GM12892 (cell line): ENCODE measurements at places on chromosomes 4 and X.

DNA sequence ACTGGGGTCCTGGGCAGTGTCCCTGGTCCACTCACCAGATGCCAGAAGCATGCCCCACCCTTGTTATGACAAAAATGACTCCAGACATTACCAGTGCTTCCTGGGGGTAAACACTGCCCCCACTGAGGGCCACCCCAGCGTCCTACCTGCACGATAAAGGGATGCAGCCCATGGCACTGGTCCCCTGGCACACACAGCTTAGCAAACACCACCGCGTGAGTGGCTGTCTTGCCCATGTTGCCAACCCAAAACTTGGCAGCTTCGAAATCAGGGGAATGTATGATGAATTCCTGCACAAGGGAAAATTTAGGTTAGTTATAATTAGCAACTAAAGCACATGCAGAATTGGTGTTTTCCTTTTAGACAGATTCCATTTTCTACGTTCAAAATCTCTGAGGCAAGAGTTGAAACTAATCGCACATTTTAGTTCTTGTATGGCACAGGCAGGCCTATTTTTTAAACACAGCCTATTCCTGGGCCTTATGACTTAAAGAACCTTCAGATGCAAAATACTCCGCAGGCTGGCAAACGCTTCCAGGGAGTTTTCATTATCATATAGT lies 30.4 kb downstream of the ACOX3 start:
- no peak for DNase-seq

- no peak for DNase-seq
These were observed 1056.0 kb upstream of the SLIT2 start for GRCh38 chr4:19195696-19196095.

DNA sequence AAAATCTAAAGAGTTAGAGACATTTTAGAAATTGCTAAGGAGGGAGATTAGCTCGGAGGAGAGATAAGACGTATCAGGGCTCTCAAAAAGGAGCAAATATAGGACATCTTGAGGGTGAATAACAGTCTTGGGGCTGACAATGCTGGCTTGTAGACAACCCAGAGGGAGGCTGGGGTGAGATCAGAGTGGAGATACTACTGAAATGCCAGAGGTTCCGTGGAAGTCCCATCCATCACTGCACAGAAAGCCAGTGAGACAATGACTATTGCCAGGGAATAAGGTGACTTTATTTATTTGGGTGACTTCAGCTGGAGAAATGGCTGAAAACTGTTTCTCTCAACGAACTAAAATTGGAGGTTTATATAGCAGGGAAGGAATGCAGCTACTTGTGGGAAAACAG lies 838.1 kb upstream of the AGA start:
- no peak for DNase-seq

- no peak for DNase-seq
These were observed 39.4 kb downstream of the ARFIP1 start for GRCh38 chr4:152819026-152819645.

GRCh38 chrX:84441143-84441542 lies 61.1 kb downstream of the HDX start:
- no peak for DNase-seq

GRCh38 chr4:8082517-8083055 lies 76.0 kb downstream of the ABLIM2 start:
- DNase-seq: no peak

- DNase-seq: no peak
These were observed 471.2 kb downstream of the IQCM start for GRCh38 chr4:149344436-149344835.

DNA sequence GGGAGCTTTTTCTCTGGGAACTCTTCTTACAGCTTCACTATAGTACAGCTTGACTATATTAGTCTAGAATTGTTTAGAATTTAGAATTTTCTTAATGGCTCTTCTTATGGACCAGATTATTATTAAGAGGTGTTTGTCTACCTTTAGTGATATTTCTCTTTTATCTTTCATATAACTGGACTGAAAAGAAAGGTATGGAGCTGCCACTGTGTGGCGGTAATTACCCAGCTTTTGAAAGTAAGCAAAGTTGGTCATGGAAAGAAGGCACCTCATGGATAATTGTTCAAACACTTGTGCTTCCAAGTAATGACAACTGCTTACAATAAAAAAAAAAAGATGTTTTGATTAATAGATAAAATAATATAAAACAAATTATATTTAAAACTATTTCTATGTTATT lies 1112.5 kb downstream of the TECRL start:
- no peak for DNase-seq

- DNase-seq: no peak
These were observed 102.6 kb upstream of the PRKX start for GRCh38 chrX:3815896-3816664.

- DNase-seq: no peak
These were observed 422.6 kb upstream of the DIPK2B start for GRCh38 chrX:45623266-45623665.

DNA sequence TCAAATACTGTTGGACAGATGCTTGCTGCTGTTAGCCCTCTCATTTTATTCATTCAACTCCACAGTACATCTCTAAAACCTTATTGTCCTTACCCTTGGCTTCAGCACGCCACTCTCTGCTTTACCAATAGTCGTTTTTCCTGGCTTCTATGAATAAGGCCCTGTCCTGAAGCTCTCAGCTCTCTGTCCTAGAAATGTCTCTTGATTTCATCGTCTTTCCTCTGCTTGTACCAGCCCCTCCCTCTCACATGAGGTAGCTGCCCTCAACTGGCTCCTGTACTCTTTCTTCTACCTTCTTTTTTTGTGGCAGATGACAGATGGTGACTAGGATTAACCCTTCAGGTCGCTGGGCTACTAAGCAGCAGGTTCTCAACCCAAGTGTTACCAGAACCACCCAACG lies 11.4 kb downstream of the ADGRA3 start:
- DNase-seq: no peak

DNA sequence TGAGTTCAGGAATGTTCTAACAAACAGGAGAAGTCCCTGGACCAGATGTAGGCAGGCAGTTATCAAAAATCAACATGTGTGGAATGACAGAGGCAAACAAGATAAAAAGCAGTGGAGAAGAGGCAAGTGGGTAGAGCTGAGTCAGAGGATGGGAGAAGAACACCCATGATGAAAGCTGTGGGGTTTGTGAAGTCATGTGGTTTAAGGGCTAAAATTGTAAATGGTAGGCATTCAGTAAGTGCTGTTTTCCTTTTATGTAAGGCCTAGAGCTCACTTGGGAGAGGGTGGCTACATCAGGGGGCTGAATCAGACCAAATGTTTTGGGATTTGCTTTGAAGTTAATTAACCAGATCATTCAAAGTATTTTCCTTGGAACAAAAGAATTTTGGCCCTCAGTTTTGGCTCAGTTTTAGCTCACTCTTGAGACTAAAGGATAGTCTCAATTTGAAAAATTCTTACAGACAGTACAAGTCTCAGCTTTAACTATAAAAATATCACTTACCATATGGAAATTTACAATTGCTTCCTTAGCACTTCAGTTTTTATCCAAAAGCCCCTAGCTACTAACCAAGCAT lies 114.5 kb upstream of the PCDH7 start:
- no peak for DNase-seq

- no peak for DNase-seq
These were observed 3.8 kb upstream of the RPS6KA3 start for GRCh38 chrX:20270562-20270890.

- DNase-seq: no peak
These were observed 32.8 kb downstream of the TMEM131L start for GRCh38 chr4:153499005-153499404.

DNA sequence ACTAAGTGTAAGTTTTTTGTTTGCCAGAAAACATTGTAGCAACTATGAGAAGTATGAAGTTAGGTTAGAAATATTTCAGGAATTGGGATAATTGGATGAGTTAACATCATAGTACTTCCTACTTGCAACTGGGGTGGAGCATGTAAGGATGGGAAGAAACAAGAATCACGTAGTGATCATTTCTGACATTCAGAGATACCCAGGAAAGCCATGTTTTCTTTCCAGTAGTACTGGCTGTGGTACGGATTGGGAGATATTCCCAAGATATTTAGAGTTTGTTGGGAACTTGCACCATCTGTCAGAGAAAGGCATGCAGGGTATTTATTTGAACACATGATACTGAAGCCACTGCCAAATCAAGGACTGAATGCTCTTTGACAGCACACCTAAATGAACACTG lies 87.6 kb upstream of the SLC4A4 start:
- DNase-seq: no peak

DNA sequence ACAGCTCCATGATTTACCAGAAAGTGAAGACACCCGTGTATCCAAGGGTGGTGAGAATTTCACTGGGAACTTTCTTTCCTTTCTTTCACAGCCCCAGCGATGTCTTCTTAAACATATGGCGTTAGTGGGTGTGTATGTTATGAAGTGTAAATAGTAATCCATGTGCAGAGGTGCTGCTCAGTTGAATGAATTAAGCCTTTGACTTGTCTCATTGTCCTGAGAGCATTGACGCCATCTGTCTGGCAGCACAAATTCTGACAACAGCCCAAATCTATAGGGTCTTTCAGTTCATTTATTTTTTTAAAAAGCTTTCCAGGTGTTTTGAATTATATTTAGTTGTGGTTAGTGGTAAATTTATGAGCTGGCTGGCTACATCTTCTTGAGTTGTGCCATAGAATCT lies 69.4 kb downstream of the CLCN5 start:
- DNase-seq: no peak

- DNase-seq: no peak
These were observed 1302.5 kb upstream of the TENM3 start for GRCh38 chr4:180940680-180941079.

DNA sequence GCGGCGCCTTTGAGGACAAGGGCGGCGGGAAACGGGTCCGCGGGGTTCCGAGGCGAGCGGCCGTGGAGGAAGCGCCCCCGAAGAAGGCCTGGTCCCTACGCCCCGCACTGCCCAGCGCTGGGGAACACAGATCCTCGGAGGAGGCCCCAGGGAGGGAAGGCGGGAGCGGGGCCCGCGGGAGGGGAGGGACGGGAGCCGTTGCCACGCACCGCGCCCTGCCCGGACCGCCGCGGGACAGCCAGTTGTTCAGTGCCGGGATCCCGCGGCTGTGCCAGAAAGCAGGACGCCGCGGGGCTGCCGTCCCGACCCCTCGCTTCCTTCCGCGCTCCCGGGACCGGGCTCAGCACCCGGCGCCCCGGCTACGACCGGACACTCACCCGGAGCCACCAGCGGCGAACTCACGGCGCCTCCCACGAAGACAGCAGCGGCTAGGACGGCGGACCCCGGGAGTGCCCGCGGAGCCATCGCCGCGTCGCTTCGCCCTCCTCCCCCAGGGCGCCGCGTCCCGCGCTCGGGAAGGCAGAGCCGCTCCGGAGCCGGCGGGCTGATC lies 278 bp downstream of the RELL1 start:
- DNase-seq: peak; percentile 24

GRCh38 chr4:8910100-8910821 lies 38.6 kb upstream of the HMX1 start:
- DNase-seq: peak; percentile 7

- no peak for DNase-seq
These were observed 64.0 kb upstream of the CLDN34 start for GRCh38 chrX:9903146-9903545.

DNA sequence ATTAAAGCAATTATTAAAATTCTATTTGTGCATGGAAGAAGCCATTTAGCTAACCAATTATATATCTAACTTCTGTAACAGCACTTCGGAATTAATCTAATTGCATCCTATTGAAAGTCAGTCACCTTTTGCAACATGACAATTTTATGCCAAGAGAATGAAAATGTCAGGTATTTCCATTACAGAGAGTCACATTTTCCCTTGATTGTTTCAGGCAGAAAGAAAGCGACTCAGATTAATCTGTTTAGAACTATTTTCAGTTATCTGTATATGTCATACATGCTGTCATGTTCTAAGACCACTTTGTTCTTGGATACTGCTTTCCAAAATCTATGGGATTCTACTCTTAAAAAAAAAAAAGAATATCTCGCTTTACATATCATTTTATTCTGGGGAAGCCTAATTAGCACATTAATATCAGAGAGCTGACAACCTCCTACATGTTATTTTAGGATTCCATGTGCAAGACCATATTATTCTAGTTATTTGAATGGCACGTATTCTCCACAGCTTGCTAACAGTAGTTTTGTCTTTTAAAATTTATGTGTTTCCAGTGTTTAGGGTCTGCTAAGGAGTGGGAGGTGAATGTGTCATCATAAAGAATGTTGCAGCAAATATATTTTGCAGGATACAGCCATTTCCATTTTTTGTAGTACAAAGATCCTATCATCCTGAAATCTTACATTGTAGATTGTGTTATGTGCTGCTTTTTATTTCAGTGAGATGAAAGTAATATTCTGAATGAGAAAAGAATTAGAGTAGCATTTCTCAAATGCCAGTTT lies 31.7 kb downstream of the GALNT7 start:
- DNase-seq: no peak

GRCh38 chrX:69813677-69814076 lies 197.8 kb downstream of the EDA start:
- no peak for DNase-seq

- peak; percentile 14 for DNase-seq
These were observed 48.6 kb upstream of the AP1S2 start for GRCh38 chrX:15903186-15903681.

GRCh38 chr4:113639326-113639725 lies 122.2 kb downstream of the CAMK2D start:
- no peak for DNase-seq

DNA sequence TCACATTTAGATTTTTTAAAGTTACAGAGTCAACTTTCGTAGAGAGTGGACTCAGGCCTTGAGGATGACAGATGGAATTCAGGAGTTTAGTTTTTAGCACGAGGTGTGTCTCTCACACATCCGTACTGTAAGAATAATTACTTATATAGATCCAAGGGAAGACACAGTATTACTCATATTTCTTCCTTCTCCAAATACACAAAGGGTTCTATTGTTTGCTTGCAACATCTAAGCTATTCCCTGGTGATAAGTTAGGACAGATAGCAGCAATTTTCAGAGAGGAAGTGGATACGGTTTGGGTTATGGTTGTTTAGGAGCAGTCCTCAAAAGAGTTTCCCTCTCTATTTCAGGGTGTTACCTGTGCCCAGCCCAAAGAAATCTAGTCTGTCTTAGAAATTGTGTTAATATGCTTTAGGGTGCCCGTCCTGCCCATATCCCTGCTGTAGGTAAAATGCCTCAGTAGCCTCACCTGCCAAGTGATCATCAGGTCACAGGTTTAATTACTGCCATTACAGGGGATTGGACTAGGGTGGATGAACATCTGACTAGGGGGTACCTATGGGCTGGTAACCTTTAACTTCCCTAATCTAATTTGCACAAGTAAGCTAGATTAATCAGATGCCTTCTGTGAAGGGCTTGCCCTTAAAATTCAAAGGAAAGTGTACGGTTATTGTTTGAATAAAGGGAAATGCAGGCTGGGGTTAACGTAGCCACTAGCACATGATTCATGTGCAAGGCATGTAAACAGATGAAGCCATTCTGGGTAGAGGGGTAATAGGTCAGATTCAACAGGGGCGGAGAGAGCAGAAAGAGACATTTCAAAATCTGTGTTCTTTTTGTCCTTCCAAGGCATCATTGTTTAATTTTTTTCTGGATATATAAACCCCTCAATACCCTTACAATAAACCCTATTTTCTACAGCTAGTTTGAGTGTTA lies 8.7 kb upstream of the PPP3CA start:
- DNase-seq: no peak
